ENCODE measurements at places on chromosomes 12 and 14. TPM values are rescaled to one million over a fixed set of nuclear protein-coding genes. Genes with fewer than 3 reads are reported as not detected.

DNA sequence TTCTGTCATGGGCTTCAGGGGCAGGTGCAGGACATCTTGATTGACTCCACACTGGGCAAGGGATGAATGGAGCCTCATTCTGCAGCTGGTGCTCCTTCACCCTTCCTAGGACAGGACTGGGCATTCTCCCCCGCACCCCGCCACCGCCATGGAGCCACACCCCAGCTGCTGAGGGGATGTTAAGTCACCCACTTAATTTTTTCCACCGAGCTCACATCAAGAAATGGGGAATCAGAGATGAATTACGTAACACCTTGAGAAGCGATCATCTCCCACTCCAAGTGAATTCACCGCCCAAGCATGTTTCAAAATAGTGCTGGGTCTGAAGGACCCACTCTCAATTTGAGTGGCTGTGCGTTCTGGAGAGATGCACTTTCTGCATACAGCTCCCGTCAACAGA, 94.2 kb downstream of the EML1 start:
- H3K27me3 ChIP-seq: no peaks in the 10 kb centered on the region
- H3K36me3 ChIP-seq: no peaks in the 10 kb centered on the region
- ATAC-seq: no peak

DNA sequence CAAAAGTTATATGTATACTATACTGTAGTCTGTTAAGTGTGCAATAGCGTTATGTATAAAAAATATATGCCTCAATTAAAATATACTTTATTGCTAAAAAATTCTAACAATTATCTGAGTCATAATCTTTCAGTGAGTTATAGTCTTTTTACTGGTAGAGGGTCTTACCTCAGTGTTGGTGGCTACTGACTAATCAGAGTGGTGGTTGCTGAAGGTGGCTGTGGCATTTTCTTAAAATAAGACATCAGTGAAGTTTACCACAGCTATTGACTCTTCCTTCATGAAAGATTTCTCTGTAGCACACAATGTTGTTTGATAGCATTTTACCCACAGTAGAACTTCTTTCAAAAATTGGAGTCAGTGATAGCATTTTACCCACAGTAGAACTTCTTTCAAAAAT, 23.4 kb downstream of the POLR3B start:
- H3K27me3 ChIP-seq: no peaks in the 10 kb centered on the region
- no peak for ATAC-seq
- H3K4me1 ChIP-seq: no peaks in the 10 kb centered on the region
- H3K27ac ChIP-seq: no peak overlapping the region
- no peak overlapping the region for H3K4me3 ChIP-seq

The PRICKLE1 gene
- 24.8 TPM for total RNA-seq

The PRIMA1 gene
- 28.8 TPM for total RNA-seq

The SRRM4 gene
- total RNA-seq: 0.04 TPM

DNA sequence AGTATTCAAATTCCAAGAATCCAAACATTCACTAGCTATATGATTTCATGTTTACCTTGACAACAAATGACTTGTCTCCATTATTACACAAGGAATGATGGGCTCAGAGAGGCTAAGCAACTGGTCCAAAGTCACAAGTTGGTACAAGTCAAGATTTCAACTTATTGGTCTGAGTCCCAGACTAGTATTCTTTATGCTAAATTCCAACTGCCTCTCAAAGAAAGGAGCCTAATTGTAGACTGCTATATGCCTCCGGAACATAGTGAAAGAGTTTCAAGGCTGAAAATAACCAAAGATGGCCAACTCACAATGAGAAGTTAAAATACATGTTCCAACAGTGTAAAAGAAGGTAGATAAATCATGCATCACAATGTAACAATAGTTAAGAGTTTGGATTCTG, 7.5 kb downstream of the BTG1 start:
- no peaks in the 10 kb centered on the region for H3K27me3 ChIP-seq
- no peaks in the 10 kb centered on the region for H3K36me3 ChIP-seq
- no peak overlapping the region for H3K27ac ChIP-seq
- H3K4me3 ChIP-seq: peak overlapping the region; percentile 91
- no peak for ATAC-seq

- no peaks in the 10 kb centered on the region for H3K36me3 ChIP-seq
- no peak overlapping the region for H3K27ac ChIP-seq
- no peak overlapping the region for H3K4me3 ChIP-seq
- no peak for ATAC-seq
These were observed 94.8 kb downstream of the LRP6 start for GRCh38 chr12:12171991-12172511.

Measured in gastroesophageal sphincter (tissue), 4 donors.